ENCODE measurements at places on chromosomes 7 and 10.

DNA sequence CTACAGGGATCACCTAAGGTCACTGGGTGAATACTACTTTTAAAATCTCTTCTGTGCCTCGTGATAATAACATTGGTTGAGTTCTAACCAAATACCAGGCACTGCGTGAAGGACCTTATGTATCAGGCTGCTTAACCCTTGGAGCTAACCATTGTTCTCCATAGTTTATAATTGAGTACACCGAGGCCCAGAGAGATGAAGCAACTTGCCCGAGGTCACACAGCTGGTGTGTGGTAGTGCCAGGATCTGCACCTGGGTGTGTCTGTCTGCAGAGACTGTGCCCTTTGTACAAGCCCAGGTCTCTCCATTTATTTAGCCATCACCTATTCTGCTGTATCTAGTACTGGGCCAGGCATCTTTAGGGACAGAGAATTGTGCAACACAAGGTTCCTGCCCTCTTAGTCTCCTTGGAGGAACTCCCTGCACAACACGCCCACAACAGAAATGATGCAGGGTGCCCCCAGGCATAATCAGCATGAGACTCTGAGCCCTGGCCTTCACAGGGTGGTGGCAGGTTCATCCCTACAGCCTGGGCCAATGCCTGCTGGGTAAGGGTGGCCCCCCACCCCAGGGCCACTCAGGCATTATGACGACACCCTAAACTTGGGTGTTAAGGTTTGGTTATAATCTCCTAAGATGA, 31.5 kb downstream of the UNC5B start:
- no peak for DNase-seq

GRCh38 chr7:29315892-29316270, 121.3 kb downstream of the CHN2 start:
- DNase-seq: no peak

DNA sequence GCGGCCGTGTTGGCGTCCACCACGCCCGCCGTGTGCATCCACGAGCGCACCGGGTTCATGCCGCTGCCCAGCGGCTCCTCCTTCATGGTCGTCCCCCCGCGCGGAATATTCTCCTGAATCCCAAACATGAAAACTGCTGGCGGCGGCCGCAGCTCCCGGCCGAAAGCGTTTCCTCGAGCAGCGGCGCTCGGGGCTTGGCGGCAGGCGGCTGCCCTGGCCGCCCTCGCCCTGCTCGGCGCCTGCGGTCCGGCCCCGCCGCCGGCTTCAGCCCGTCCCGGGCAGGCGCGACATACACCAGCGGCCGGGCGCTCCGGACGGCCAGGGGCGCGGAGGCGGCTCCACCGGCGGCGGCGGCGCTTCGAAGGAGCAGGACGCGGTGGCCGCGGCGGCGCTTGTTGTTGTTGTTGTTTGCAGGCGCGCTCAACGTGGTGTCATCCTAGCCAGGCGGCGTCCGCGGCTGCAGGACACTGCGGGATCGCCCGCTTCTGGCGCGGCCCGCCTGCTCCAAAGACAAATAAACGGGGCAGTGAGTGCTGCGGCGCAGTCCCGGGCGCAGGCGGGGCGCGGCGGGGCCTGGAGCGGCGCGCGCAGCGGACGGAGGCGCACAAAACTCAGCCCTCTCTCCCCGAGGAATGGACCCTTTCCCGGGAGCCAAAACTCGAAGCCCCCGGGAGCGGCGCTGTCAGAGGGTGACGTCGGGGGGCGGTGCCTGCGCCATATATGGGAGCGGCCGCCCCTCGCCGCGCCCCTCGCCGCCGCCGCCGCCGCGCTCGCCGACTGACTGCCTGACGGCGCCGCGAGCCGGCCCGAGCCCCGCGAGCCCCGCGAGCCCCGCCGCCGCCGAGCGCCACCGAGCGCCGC, at the start of gene EBF3:
TSS of gene EBF3 (minus strand) at position 634 of the 861 bp plus-strand sequence. CDS start at position 128, 506 bp downstream.
- peak; percentile 24 for DNase-seq

DNA sequence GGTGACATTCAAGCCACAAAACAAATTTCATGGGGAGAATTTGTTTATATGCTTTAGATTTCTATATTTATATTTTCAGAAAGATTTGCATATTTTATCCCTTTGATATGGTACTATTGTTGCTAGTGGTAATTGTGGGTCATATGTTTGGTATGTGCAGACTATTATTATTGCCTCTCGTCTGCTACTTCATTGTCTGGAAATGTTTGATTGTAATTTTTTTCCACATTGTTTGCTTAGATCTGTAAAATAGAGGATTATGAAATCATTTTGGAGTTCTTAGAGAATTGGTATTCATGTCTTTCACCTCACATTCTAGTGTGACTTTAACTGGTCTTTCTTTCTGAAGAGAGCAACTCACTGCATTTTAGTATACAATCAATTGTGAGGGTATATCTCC, 44.7 kb downstream of the MYO3A start:
- DNase-seq: no peak

- DNase-seq: no peak
Measured at GRCh38 chr10:127937069-127937468, 30.2 kb downstream of the PTPRE start.

GRCh38 chr10:31604646-31605170, 285.7 kb downstream of the ZEB1 start:
- DNase-seq: no peak

- DNase-seq: no peak
Measured at GRCh38 chr7:668139-668931, 58.2 kb upstream of the DNAAF5 start.

DNA sequence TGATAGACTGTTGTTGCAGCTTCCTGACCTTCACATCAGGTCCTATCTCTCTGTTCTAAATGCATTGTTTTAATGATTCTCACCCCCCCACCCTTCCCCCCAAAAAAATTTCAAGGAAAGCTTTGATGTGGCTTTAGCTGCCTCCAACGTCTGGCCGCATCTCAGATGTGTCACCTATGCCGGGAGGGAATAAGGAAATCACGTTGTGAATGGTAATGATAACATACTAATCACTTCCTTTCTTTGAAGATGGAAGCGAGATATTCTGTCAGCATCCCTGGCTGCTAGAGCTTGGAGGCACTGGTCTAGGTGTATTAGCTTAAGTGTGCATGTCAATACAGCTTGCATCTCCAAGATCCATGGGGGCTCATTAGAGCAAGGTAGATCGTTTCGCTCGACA, 89.6 kb downstream of the VTI1A start:
- no peak for DNase-seq

DNA sequence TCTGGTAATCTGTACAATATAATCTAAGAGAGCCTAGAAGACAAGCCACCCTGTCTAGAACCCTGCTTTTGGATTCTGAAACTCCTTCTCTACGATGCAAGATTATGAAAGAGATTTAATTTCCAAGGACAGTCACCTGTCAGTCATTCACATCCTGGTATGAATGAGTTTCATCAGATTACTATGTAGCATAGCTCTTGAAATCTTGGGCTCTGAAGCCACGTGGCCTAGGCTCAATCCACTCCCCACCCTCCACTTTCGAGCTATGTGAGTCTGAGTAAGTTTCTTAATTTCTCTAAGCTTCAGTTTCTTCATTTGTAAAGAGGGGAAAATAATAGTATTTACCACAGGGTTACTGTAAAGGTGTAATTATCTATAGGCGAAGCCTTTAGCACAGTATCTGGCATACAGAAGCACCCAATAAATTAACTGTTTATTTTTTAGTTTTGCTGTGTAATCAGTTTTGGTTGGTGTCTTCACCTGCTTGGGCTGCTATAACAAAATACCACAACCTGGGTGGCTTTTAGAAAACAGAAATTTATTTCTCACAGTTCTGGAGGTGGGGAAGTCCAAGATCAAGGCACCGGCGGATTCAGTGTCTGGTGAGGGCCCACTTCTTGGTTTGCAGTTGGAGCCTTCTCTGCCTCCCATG, 71.3 kb downstream of the MYOF start:
- DNase-seq: no peak

DNA sequence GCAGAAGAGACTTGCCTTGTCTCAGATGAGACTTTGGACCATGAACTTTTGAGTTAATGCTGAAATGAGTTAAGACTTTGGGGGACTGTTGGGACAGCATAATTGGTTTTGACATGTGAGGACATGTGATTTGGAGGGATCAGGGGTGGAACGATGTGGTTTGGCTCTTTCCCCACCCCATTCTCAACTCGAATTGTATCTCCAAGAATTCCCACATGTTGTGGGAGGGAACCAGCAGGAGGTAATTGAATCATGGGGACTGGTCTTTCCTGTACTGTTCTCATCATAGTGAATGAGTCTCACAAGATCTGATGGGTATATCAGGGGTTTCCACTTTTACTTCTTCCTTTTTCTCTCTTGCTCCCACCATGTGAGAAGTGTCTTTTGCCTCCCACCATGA, 229.7 kb upstream of the KCND2 start:
- no peak for DNase-seq

GRCh38 chr10:21744223-21744622, 210.2 kb downstream of the MLLT10 start:
- DNase-seq: no peak

DNA sequence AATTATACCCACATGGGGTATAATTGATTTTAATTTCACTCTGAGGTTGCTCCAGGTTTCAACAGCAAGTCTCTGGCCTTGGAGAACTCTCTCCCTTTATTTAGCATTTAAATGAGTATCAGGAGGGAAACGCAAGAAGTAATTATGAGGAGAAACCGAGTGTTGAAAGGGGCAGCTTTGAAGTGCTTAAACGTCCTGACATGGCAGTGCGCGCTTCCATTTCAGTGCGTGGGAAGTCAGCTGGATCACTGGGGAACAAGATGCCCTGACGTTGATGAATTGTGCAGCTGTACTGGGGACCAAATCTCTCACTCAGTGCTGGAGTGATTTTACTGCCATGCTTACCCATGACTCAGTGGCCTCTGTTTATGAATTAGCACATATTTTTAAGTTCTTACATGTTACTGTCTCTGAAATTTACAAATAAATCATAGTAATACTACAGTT, 106.0 kb upstream of the PRR15 start:
- DNase-seq: no peak

GRCh38 chr10:20115894-20116293, 299.7 kb downstream of the PLXDC2 start:
- no peak for DNase-seq

- DNase-seq: no peak
Measured at GRCh38 chr7:45978010-45978681, 57.1 kb upstream of the IGFBP3 start.

- no peak for DNase-seq
Measured at GRCh38 chr7:3117488-3118231, 74.0 kb upstream of the CARD11 start.

DNA sequence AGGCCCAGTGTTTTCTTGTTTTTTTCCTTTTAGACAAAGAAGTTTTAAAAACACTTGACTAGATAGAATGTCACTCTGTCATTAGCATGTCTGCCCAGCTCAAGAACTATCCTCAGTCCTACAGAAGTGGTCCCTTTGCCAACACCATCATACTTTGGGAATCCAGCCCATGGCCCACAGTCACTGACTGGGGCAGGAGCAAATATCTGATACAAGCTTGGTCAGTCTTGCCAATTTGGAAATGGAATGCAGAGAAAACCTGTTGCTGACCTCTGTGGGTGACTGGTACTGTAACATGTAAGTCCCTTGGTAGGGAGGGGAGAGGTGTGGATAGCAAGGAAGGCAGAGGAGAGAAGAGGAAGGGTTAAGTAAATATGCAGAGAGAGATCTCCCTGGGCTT, 47.8 kb downstream of the IPMK start:
- DNase-seq: no peak

GRCh38 chr7:139738101-139738489, 39.7 kb downstream of the HIPK2 start:
- DNase-seq: no peak

DNA sequence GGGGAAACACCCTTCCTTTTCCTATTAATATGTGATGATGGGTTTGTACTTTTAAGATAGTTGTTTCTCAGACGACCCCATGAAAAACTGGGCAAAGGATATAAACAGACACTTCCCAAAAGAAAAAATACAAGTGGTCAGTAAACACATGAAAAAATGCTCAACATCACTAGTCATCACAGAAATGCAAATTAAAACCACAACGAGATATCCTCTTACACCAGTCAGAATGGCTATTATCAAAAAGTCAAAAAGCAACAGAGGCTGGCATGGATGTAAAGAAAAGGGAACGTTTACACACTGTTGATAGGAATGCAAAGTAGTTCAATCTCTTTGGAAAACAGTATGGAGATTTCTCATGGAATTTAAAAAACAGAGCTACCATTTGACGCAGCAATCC, 111.4 kb upstream of the ZEB1 start:
- DNase-seq: no peak

DNA sequence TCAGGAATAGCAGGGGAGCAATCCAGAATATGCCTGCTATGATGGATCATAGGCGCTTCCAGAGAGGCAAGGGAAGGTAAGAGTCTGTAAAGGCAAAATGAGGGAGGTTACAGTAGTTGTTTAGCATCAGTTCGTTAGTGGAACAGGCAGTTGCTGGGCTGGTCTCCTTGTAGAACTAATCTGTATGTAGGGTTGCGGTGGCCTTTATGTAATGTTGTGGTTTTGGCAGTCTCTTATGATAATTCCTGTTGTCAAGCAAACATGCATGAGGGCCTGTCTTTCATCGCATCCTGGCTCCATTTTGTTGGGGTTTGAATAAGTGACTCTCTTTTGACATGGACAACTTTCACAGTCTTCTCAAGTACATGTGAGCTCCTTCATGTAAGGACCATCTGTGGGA, 427.8 kb upstream of the LRGUK start:
- DNase-seq: no peak

- DNase-seq: no peak
Measured at GRCh38 chr10:31693491-31693890, 235.1 kb downstream of the ARHGAP12 start.

- DNase-seq: no peak
Measured at GRCh38 chr7:116717137-116717536, 45.1 kb downstream of the MET start.

DNA sequence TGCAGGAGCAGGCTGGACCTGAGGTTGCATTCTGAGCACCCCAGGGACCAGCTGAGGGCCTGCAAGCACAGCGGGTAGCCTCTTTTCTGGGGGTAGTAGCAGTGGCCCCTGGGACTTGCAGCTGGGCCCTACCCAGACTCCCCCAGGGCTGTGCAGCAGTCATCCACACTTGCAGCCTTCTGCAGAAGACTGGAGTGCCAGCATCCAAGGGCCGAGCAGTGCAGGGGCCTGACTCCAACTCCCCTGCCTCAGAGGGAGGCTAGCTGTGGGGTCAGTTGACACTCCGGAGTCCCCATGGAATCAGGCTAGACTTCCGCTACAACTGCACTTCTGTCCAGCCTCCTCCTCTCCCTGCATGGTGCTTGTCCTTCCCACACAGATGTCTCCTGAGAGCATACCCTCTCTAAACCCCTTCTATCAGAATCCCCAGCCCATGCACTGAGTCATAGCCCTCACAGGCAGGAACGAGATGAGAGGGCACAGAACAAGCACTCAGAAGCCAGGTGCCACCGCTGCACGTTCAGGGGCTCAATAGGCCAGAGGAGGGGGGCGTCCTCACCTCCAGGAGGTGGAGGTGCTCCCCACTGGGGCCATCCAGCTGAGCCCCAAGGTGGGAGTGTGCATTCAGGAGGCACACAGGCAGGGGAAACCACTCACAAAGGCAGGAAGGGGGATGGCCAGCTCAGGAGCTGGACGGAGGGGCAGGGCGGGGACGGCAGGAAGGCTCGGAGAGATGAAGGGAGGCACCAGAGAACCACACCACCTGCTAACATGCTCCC, 7.5 kb downstream of the RASGEF1A start:
- no peak for DNase-seq

- no peak for DNase-seq
Measured at GRCh38 chr7:70434376-70434775, 697.6 kb upstream of the GALNT17 start.

GRCh38 chr10:11489591-11489990, 121.9 kb downstream of the USP6NL start:
- no peak for DNase-seq
